M059J (cell line): ENCODE measurements at places on chromosomes 12 and 14. TPM values are rescaled to one million over a fixed set of nuclear protein-coding genes. Genes with fewer than 3 reads are reported as not detected.

GRCh38 chr12:100796621-100797020, 2.0 kb downstream of the ANO4 start:
- no peak for DNase-seq

DNA sequence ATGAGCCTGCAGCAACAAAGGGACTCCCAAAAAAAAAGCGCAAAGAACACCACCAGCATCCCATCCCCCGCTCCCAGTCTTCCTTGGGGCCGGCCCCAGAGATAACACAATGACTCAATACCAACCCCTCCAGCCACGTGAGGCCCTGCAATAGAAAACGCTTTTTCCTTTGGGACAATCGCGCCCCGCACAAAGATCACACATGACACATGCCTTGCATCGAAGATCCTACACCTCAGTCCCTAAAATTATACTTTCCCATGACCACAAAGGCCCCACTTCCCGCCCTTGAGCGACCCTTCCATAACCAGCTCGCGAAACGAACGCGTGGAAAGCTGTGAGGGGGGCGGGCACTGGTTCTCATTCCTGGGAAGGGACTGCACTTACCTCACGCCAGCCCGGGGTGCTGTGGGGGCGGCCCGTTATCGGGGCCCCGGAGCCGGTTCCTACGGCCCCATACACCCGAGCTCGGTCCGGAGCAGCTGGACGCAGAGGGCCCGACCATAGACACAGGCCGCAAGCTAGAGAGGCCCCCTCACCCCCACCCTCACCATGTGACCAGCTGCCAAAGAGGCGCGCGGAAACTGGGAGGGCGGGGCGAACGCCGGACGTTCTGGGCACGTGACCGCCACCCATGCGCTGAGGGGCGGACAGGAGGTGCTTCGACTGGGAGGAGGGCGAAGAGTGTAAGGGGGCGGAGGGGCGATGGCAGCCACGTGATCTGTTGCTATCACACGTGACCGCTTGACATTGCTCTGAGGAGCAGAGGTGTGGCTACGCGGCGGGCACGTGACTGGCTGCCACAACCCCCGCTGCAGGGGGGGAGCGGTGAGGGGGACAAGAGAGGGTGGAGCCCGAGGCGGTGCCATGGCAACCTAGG, at the start of gene CDK4:
TSS of gene CDK4 (minus strand) at position 523 of the 880 bp plus-strand sequence. CDS start 593 bp downstream, outside the sequence.
- DNase-seq, result peak; percentile 99

- DNase-seq, result no peak
Observed at GRCh38 chr12:21774358-21775132, at the start of gene KCNJ8. TSS of gene KCNJ8 (minus strand) at chr12:21774706. CDS start at chr12:21773616, 1,090 bp downstream.

GRCh38 chr12:111650912-111651311, 34.8 kb downstream of the BRAP start:
- DNase-seq, result no peak

DNA sequence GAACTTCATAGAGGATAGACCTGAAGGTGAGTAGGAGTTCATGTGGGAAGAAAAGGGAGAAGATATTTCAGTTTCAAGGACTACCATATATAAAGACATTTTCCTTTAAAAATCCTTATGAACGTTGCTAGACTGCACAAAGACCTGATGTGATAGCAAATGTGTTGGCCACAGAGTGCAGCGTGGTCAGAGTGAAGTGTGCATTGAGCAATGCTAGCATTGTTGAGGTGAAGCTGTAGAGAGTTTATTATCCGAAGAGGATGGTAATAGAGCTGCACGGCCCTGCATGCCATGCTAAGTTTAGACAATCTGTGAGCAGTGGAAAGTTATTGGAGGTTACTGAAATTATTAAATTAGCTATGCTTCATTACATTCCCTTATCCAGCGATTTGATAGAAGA, 413.0 kb downstream of the CCDC91 start:
- DNase-seq, result no peak

Gene TPH2
- not detected in 2 replicates for total RNA-seq

GRCh38 chr12:3431686-3432085, 59.3 kb upstream of the PRMT8 start:
- DNase-seq, result no peak

Gene SPIC
- total RNA-seq, result not detected in 2 replicates

DNA sequence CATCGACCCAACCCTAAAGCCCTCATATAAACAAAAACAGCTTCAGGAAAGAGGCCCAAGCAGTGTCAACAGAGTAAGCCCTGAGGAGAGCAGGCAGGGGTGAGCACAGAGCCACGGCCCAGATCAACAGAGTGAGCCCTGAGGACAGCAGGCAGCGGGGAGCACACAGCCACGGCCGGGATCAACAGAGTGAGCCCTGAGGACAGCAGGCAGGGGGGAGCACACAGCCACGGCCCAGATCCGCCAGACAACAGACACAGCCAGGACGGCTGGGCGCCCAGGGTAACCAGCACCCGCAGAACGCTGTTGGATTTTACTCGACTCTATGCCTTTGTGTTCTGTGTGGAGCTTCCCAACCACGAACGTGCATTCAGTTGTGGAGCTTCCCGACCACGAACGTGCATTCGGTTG, 15.0 kb downstream of the CCDC85C start:
- no peak for DNase-seq

GRCh38 chr14:50725761-50726160, 57.7 kb upstream of the SAV1 start:
- no peak for DNase-seq
